ENCODE measurements at places on chromosomes 12 and 14. TPM values are rescaled to one million over a fixed set of nuclear protein-coding genes. Genes with fewer than 3 reads are reported as not detected.

Gene RASSF9
- total RNA-seq: 1.2 TPM

Gene KSR2
- 0.71 TPM for total RNA-seq

Gene ELK3
- total RNA-seq: 76.1 TPM

Gene MSRB3
- total RNA-seq: 28.1 TPM

Gene CD163L1
- total RNA-seq: 0.23 TPM

Gene DDX51
- total RNA-seq: 27.0 TPM

Gene PPM1H
- 9.8 TPM for total RNA-seq

Gene PARPBP
- 19.5 TPM for total RNA-seq

Gene CIDEB
- total RNA-seq: not detected

Gene RHEBL1
- 4.4 TPM for total RNA-seq

Gene RIC8B
- total RNA-seq: 8.2 TPM

Gene HOXC12
- not detected for total RNA-seq

Gene CLEC4D
- not detected for total RNA-seq

Gene NYNRIN
- 0.49 TPM for total RNA-seq

Gene ZNF385A
- 23.4 TPM for total RNA-seq

Gene IRAK3
- 1.3 TPM for total RNA-seq

Gene RACGAP1
- 73.6 TPM for total RNA-seq

Gene C12orf54
- total RNA-seq: not detected

Gene HCAR2
- 0.07 TPM for total RNA-seq

Gene SIX6
- not detected for total RNA-seq

Gene RESF1
- 18.0 TPM for total RNA-seq

Gene TIMELESS
- total RNA-seq: 36.9 TPM

Gene OR6C3
- total RNA-seq: not detected

Gene LTBP2
- 7.7 TPM for total RNA-seq

Gene SYCP3
- total RNA-seq: 0.08 TPM

Gene SERPINA5
- total RNA-seq: 0.27 TPM

Gene ZFHX2
- total RNA-seq: 0.99 TPM

Gene DAAM1
- 12.7 TPM for total RNA-seq

Gene CLEC9A
- not detected for total RNA-seq

Gene ADGRD1
- 0.56 TPM for total RNA-seq

Gene SLC11A2
- 20.2 TPM for total RNA-seq

Gene TDRD9
- 0.18 TPM for total RNA-seq

Gene TRIM9
- 9.3 TPM for total RNA-seq

Gene CCDC175
- total RNA-seq: not detected

Measured in A549 treated with dexamethasone at 1 μM for 4 hours (cell line).